Globus pallidus (tissue), 1 donor: ENCODE measurements at places on chromosomes 5 and 9.

- DNase-seq: no peak
Observed at GRCh38 chr5:72597456-72597948, 90.3 kb upstream of the ZNF366 start.

GRCh38 chr9:80285326-80285725 lies 713.6 kb downstream of the TLE4 start:
- peak; percentile 26 for DNase-seq

GRCh38 chr5:120236360-120236759 lies 227.7 kb upstream of the PRR16 start:
- no peak for DNase-seq

DNA sequence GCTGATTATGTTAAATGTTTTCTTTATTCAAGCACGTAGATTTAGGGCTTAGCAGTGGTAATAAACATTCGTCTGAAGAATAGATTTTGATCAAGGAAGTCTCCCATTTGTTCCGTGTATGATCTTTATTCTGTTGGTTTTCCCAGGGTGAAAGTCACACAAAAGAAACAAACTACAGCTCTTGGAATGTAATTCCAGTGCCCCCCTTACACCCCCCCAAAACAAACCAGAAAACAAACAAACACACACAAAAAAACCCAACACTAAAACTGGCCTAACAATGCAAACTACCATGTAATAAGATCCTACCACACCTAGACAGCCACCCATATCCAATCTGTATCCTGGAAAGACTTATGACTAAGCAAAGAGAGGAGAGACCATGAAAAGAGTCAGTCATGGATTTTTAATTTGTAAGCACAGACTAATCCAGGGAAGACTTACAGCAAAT lies 196.2 kb upstream of the ELL2 start:
- no peak for DNase-seq

- no peak for DNase-seq
Observed at GRCh38 chr5:53403291-53403690, 77.1 kb upstream of the FST start.

DNA sequence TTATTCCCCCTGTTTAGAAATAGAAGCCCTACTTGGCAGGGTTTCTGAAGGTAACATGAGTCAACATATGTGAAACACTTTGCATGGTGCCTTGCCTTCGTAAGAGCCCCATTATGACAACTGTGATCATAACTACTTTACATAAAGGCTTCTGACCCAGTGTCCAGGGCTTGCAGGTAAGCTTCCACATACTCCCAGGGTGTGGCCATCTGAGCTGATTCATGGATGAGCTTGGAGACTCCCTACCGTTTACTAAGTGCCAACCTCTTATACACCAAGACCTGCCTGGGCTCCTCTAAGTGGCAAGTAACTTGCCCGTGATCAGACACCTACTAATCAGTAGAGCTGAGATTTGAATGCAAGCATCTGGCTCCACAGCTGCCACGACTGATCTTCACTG lies 62.8 kb upstream of the C5orf58 start:
- no peak for DNase-seq

DNA sequence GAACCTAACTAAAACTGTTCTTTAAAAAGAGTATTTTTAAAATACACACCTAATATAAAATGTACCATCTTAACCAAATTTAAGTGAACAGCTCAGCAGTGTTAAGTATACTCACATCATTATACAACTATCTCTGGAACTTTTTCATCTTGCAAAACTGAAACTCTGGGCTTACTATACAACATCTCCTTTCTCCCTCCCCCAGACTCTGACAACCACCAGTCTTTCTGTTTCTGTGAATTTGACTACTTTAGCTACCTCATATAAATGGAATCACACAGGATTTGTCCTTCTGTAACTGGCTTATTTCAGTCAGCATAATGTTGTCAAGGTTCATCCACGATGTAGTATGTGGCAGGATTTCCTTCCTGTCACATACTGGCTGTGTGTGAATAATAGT lies 93.5 kb downstream of the FOXD1 start:
- no peak for DNase-seq

- no peak for DNase-seq
Observed at GRCh38 chr9:127142931-127143464, 20.6 kb upstream of the ANGPTL2 start.

- no peak for DNase-seq
Observed at GRCh38 chr9:99828417-99829176, 6.9 kb downstream of the NR4A3 start.

DNA sequence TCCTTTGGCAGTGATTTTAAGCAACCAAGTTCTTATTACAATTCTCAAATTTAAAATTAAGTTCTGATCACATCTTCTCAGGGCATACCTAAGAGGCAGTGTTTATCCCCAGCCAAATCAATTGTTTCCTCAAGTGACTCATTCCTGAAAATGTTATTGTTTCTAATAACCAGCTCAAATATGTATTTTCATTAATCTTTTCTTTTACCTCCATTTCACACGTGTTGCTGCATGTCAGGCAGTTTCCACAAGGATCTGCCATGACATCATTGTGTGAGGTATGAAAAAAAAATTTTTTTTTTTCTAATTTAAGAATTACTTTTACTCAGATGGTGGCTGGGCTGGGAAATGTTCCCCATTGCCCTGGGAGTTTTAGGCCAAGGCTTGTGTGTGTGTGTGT lies 113.0 kb upstream of the NTRK2 start:
- no peak for DNase-seq

DNA sequence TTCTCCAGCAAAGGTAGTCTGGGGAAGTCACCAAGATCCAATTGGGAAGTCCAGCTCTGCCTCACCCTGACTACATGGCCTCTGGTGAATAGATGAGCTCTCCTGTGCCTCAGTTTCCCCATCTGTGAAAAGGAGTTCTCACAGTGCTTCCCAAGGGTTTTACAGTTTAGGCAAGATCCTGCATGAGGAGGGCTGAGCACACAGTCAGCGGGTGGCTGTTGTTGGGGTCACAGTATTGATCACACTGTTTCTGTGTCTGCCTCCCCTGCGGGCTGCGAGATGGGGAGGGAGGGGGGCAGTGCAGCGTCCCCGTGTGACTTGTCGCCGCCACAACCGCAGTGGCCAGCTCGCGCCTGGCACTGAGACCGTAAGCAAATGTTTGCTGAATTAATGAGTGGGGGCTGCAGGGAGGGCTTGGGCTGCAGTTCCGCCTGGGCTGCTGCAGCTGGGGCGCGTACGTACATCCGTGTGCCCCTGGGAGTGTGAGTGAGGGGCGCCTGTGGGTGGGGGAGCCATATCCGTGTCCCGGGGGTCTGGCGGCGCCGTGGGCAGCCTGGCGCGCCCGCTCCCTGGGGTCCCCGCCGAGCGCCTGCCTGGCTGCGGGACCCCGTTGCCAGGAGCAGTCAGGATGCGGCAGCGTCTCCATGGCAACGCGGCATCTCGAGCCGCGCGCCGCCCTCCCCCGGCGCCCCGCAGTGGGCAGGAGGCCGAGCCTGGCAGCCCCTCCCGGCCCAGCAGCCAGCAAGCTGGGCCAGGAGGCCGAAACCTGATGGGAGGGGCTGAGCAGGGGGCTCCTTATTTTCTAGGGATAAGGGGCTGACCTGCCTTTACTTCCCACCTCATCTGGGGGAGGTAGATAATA lies 31.4 kb upstream of the PSD2 start:
- DNase-seq: peak; percentile 86

DNA sequence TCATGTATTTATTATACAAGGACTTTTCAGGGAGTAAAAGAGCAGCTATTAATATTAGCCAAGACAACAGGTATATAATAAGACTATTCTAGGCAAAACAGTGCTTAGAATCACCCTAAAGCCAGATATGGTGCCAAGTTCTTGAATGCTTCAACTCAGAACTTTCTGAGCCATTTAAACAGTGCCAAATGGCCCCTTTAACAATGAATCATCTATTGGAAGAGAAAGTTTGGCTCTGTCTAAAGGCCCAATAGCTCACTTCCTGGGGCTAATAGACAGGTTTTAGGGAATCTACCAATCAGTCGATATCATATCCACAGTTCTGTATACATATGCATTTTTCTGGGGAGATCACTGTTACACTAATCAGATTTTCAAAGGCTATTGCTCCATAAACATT lies 42.9 kb downstream of the ZNF474 start:
- no peak for DNase-seq

DNA sequence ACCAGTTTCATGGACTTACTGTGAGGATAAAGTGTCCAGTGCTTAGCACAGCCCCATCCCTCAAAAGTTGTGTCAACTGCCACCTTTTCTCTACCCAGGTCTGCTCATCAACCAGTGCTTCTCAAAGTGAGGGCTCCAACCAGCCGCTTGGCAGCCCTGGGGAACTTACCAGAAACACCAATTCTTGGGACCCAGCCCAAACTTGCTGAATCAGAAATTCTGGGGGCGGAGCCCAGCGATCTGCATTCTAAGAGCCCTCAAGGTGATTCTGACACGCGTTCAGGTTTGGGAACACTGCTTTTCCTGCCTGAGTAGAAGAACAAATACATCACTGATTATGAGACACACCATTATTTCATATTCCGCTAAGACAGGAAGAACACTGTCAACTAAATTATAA lies 132.0 kb downstream of the NSG2 start:
- no peak for DNase-seq

GRCh38 chr9:120574473-120574872 lies 5.5 kb downstream of the CDK5RAP2 start:
- DNase-seq: no peak

GRCh38 chr9:93952784-93953495 lies 2.2 kb downstream of the BARX1 start:
- DNase-seq: no peak

GRCh38 chr5:126515337-126515736 lies 79.7 kb downstream of the ALDH7A1 start:
- no peak for DNase-seq

GRCh38 chr9:132898051-132898450 lies 19.4 kb downstream of the SPACA9 start:
- no peak for DNase-seq

GRCh38 chr5:143514616-143515335 lies 111.3 kb upstream of the NR3C1 start:
- no peak for DNase-seq

DNA sequence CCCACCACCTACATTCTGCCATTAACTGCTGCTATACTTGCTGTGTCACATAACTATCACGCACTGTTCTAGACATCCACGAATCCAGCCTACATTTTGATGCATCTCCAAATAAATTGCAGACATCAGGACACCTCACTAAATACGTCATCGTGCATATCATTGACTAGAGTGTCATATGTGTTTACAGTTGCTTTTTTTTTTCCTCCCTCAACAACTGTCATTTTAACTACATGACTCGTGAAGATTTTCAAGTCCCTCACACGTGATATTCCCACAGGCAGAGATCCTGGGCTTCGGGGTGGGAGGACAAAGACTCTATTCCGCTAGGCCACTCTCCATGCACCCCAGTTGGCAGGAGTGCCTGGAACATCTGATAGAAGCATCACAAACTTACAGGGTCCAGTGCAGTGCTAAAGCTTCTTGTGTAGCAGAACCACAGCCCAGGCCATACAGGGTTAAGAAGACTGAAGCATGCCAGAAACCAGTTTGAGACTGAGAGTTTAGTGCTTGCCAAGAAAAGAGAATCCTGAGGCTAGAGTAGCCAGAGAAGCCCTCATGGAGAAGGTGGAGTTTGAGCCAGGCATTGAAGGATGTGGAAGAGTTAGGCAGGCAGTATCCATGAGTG lies 1.1 kb downstream of the PCYOX1L start:
- DNase-seq: peak; percentile 33

- DNase-seq: no peak
Observed at GRCh38 chr5:9445826-9446388, 100.0 kb downstream of the SEMA5A start.

DNA sequence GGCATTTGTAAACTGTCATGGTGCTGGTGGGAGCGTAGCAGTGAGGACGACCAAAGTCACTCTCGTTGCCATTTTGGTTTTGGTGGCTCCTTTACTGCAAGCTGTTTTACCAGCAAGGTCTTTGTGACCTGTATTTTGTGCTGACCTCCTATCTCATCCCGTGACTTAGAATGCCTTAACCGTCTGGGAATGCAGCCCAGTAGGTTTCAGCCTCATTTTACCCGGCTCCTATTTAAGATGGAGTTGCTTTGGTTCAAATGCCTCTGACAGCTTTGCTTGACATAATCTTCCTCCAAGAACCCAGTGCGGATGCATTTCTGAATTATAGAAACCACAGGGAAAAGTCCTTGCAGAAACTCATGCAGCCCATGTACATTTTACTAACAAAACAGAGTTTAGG lies 3.9 kb upstream of the RASGRF2 start:
- no peak for DNase-seq

- peak; percentile 5 for DNase-seq
Observed at GRCh38 chr5:158233735-158234322, 374.9 kb upstream of the CLINT1 start.

DNA sequence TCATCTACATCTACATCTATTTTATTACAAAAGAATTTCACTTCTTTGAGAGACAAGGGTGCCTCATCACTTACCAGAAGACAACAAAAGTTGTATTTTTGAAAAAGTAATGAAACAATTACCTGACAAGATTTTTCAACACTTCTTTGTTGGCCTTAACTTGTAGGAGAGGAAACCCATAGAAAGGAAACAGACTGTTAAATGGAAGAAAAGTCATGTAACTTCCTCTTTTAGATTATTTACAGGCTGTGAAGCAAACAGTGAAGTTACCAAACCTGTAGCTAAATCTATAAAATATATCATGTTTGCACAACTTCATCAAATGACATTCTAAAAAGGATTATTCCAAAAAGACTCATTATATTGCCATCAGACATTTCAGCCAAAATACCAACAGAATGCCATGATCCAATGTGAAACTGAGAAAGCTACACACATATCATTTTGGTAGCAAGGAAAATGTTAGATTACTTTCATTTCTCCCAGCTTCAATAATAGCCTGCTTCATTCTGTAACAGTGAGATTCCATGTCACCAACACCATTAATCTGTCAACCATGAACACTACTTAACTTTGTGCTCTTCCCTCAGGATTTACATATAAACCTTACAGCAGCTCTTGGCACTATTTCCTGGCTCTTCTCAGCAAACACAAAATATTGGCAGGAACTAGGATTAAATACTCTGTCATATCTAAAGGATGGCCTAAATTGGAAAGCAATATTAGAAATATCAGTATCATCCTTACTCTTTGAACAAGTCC lies 122.5 kb downstream of the MCTP1 start:
- no peak for DNase-seq

DNA sequence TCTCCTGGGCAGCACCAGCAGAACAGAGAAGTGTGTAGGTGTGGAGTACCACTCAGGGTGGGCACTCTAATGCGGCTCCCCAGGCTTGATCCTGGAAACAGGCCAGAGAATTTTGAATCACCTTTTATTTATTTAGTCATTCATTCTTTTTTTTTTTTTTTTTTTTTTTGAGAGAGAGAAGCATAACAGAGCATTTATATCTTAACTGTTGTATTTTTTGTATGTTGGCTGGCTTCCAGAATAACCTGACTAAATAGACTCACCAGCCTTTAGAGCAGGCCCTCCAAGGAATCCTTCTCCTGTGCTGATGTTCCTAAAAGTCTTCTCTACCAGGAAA lies 153.4 kb downstream of the PIK3R1 start:
- DNase-seq: no peak

GRCh38 chr9:3007326-3007725 lies 163.4 kb upstream of the PUM3 start:
- no peak for DNase-seq

- no peak for DNase-seq
Observed at GRCh38 chr5:173734716-173735115, 118.3 kb upstream of the BOD1 start.
